Amygdala (tissue), 56 donors: ENCODE measurements at places on chromosomes 7 and 10.

- no peak for DNase-seq
Measured at GRCh38 chr10:104447331-104447730, 93.7 kb downstream of the CFAP58 start.

- DNase-seq: no peak
Measured at GRCh38 chr7:80942261-80943041, 23.6 kb upstream of the SEMA3C start.

- DNase-seq: no peak
Measured at GRCh38 chr7:129902788-129903422, 49.9 kb downstream of the UBE2H start.

GRCh38 chr10:85901599-85901998 lies 465.0 kb downstream of the GRID1 start:
- DNase-seq: no peak

GRCh38 chr7:15855525-15856109 lies 169.1 kb upstream of the MEOX2 start:
- no peak for DNase-seq

- no peak for DNase-seq
Measured at GRCh38 chr10:130179640-130180039, 43.4 kb downstream of the GLRX3 start.

GRCh38 chr7:70346844-70347462 lies 748.7 kb downstream of the AUTS2 start:
- DNase-seq: no peak

- no peak for DNase-seq
Measured at GRCh38 chr7:102836191-102836919, 76.4 kb upstream of the LRRC17 start.

DNA sequence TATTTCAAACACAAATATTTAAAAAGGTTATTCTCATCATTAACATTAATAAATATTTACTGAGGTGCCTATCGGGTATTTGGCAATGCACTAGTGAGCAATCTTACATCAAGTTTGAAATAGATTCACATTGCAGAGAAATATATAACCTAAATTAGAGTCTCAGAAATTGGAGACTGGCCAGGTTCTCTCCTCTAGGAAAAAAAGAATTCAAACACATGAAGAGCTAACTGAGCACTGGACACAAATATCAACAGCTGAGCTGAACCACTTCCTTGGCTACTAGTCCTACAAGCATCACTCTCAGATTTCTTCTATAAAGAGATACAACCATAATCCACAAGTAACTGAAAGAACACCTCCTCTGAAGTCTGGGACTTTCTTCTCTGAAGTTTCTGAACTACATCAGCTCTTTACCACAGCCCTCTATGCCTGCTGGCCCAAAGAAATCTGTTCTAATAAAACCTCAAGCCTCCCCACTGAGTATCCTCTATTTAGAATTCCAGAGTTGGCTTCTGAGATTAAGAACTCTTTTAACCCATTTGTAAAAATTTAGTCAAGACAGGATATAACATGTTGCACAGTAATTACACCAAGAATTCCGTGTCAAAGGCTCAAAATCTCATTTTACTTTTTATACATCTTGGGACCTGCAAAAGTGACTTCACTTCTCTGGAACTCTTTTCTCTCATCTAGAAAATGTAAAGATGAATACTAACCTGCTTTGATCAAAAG lies 45.2 kb downstream of the MTERF1 start:
- no peak for DNase-seq

DNA sequence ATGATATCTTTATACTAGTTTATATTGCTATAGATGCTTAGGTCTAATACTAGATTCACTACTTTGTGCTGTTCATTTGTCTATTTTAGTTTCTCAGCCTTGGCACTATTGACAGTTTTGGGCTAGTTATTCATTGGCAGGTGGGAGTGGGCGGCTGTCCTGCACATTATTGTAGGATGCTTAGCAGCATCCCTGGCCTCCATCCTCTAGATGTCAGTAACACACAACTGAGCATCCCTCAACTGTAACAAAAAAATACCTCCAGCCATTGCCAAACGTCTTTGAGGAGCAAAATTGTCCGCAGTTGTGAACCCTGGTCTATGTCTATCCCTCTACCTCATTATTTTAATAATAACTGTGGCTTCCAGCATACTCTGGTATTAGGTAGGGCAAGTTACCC lies 34.4 kb upstream of the PNLIP start:
- no peak for DNase-seq

DNA sequence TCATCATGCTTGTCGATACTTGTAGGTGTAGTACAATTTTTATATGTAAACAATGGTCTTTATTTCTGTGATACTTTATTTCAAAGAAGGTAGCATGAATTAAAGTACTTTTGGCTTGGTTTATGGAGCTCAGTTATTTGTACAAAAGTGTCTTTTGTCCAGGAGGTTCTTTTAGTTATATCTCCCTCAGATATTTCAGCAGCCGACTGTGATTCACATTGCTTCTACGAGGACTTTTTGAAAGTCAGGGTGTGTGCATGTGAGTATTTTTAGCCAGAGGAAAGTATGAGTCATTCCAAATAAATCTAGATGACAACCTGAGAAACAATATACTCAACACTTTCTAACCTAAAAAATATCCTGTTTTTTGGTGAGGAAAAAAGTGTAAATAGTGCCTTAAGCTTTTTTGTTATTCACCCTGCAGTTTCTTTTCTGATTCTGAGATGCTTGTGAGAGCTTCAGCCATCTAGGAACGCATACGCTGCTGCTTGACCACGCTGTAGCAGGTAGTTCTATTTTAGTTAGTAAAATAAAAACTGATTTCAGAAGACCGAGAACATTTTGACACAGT lies 595 bp upstream of the SUN1 start:
- no peak for DNase-seq

DNA sequence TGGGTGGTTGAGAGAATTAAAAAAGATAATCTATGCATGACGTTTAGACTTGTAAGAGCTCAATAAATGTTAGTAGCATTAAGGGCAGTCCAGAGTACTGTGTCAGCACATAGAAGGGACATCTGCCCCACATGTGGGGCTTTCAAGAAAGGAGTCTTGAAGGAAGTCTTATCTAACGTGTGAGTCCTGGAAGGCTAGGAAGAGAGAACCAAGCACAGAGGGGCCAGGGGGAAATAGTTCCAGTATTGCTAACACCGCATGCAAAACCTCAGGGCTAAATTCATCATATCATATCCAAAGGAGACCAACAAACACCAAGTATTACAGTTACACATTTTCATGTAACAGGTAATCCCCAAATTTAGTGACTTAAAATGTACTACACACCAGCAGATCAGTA lies 122.7 kb downstream of the AOAH start:
- no peak for DNase-seq

- no peak for DNase-seq
Measured at GRCh38 chr7:128660596-128660995, 11.5 kb upstream of the GARIN1A start.

DNA sequence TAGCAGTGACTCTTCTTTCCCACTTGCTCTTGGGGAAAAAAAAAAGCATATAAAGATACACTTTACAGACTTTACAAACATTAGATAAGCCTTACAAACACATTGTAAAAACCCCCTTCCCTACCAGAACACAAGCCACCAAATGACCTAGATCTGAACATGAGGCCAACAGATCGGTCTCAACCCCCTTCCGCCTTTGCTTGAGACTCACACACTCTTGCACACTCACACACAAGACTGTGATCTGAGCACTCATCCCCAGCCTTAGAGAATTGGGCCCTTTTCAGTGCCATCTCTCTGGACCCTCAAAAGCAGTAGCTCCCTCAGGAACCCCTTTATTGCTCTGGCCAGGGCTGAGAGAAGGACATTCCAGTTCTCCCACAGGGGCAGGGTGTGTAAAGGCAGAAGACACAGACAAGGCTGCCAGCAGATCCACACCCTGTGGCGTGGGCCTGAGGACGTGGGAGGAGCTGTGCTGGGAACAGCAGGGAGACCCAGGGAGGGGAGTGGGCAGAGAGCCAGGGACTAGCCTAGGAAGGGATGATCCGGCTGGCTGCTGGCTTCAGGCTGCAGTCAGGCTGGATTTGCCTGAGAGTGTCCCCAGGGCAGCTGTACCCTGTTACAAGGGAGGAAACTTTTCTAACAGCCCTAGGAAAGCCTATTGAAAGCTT lies 206.7 kb downstream of the KIAA1217 start:
- no peak for DNase-seq

- no peak for DNase-seq
Measured at GRCh38 chr10:31116226-31116625, 84.6 kb upstream of the ZNF438 start.

- DNase-seq: no peak
Measured at GRCh38 chr7:137934941-137935883, 66.7 kb downstream of the CREB3L2 start.

GRCh38 chr7:130909881-130910672 lies 176.1 kb upstream of the KLF14 start:
- DNase-seq: no peak

DNA sequence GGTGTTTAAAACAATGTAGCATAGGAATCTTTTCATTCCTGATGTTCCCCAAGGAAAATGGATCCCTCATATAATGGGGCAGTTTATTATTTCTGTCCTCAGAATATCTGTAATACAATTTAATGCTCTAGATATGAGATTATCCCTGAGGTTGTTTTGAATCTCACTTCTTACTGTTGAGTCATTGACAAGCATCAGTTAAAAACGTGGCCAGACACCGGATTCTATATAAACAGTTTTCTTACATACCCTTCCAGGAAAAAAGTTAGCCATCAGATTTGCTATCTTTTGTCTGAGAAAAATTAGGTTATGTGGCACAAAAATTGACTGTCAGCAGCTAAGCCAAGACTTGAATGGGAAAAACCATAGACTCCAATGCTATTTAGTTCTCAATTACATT lies 539.8 kb upstream of the CELF2 start:
- DNase-seq: no peak

GRCh38 chr7:141731476-141732149 lies 6.5 kb upstream of the SSBP1 start:
- DNase-seq: no peak

GRCh38 chr7:22204312-22204711 lies 152.6 kb downstream of the RAPGEF5 start:
- DNase-seq: no peak

- no peak for DNase-seq
Measured at GRCh38 chr7:116122972-116123595, 87.3 kb upstream of the TES start.

DNA sequence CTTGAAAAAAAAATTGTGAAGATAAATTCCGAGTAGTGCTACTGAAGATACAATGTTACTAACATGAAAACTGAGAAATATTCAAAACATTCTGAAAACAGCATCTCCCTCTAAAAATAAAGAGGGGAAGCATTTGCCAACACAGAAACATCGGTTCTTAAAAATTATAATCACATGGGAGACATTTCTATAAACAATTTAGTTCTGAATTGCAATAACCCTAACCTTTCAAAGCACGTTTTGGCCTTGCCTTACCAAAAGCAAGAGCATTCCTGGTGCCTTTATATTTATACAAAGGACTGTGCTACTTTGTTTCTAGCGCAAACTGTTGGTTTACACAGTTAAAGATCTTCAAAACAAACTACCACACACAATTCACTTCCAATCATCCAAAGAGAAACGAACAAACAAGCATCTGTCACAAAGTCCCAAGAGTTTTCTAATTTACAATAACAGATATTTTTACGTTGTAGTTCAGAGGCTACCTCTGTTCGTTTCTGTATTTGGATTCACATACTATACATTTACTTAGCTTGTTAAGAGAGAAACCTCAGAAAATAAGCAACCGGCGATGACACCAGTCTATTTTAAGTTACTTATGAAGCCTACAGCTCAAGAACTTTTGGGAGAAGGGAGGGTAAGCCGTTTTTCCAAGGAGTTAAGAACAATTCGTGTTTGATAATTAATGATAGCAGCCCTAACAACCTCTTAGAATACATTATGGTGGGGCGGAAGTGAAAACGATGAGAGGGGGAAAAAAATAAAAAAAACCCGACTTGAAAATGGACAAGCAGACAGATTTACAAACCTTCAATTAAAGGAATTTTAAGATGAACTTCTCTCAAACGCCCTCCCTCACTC lies 1.3 kb downstream of the ABI1 start:
- no peak for DNase-seq

DNA sequence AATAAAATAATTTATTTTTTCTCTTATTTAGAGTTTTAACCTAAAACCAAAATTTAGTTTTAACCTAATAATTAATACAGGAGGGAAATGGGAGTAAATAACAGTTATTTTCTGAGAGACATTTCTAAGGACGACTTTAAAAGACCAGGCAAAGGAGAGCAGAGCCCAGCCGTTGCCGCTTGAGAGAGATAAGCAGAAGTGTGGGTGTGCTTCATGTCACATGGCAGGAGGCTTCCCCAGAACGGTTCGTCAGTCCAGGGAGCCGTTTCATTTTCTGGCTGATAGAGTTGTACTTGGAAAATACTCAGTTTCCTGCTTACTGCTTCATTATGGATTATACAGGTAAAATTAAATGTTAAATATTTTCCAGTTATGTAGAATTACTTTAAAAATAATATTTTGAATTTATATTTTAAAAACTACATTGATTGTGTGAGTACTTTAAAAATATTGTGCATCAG lies 61.4 kb downstream of the ST7 start:
- peak; percentile 5 for DNase-seq

DNA sequence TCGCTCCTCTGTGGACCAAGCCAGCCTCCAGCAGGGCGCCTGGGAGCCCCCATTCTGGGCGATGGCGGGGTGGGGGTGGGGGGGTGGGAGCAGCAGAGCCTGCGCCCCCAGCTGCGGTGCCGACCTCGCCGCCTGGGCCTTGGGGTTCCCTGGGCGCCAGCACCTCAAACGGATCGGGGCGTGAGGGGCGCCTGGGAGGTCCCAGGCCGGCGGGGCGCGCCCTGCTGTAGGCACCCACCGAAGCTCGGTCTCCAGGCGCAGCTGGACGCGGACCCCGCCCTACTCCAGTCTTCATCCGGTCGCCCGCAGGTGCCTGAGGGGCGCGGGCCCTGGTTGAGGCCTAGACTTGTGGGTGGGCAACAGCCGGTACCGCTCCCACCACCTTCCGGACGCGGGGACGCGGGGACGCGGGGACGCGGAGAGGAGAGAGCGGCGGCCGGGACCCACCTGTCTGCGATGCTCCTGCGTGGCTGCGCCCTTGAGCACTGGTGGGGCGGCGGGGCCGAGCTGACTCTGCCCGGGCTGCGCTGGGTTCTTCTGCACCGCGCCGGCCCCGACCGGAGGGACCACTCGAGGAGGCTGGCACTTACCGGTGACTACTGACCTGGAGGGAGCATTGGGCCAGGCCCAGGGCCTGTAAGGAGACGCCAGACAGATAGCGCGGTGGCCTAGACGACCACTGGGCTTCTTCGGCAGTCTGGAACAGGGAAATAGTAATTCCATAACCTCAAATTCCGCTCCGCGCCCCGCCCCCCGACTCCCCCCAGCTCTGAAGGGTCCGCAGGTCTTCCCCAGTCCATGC lies 5.5 kb upstream of the KCP start:
- DNase-seq: no peak

- no peak for DNase-seq
Measured at GRCh38 chr7:137446025-137446424, 102.5 kb upstream of the PTN start.
